Activated naive CD4-positive, alpha-beta T cell treated with Interleukin-2 at 50 U/mL for 16 hours (primary cell): ENCODE measurements at places on chromosomes 3 and 15.

GRCh38 chr15:92595506-92596381, 59.8 kb downstream of the FAM174B start:
- no peak for DNase-seq

GRCh38 chr3:179750720-179751328, 98.0 kb downstream of the USP13 start:
- no peak for DNase-seq

DNA sequence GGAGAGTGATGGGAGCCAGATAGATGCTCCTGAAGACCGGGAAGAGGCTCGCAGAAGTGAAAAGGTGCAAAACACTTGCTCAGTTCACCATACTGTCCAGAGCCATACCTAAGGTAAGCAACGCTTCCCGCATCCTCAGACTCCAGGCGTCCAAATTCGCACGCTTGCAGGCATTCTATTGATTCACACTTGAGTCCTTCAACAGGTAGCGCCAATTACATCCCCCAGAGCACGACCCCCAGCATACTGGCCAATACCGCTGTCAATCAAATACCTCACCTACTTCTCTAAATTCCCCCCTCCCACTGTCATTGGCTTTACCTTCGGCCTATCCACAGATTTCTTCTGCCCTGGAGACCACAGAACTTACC, 361 bp upstream of the STXBP5L start:
- no peak for DNase-seq

GRCh38 chr3:39812537-39812936, 3.1 kb downstream of the MYRIP start:
- no peak for DNase-seq

DNA sequence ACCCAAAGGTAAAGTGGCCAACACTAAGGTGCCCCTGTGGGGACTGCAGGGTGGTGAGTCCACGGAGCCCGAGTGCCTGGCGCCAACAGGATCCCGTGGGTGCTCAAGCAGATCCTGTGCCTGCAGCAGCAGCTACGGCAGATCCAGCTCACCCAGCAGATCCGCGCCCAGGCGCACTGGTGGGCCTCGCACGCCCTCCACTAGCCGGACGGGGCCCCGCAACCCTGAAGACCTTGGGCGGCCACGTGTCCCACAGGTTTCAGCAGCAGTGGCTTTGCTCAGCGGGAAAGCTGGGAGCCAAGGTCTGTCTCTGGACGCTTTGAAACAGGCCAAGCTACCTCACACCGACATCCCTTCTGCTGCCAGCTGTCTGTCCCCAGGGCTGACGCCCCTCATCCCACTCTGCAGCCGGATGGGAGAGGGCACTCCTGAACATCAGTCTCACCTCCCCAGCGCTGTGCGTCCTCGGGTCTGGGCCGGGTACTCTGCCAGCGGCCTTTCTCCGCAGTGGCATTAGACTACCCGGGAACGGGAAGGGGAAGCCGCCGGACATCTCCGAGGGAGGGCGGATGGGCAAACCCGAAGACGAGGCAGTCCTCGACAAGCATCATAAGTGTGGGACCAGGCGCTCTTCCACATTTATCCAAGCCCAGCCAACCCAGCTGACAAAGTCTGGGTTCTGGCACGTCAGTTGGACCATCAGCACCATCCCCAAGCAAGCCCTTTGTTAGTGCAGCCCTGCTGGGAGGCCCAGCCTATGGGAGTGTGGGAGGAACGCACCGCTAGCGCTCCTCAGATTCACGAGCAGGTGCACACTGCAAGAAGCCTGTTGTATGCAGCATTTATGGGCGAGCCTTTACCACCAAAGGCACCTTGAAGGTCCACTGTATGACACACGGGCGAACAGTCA, 212.6 kb upstream of the UBE2E2 start:
- DNase-seq, result no peak

GRCh38 chr3:127073941-127074820, 91.3 kb downstream of the PLXNA1 start:
- DNase-seq, result no peak

GRCh38 chr3:157226173-157226847, 66.4 kb upstream of the CCNL1 start:
- DNase-seq, result no peak
